ENCODE measurements at places on chromosomes 11 and 22.

- peak; percentile 76 for DNase-seq
Observed at GRCh38 chr11:46239801-46240061, 37.7 kb upstream of the CREB3L1 start.

GRCh38 chr11:113153847-113154246 is 160.5 kb upstream of the TTC12 start:
- no peak for DNase-seq

- DNase-seq: no peak
Observed at GRCh38 chr11:10823152-10823579, 14.4 kb upstream of the EIF4G2 start.

DNA sequence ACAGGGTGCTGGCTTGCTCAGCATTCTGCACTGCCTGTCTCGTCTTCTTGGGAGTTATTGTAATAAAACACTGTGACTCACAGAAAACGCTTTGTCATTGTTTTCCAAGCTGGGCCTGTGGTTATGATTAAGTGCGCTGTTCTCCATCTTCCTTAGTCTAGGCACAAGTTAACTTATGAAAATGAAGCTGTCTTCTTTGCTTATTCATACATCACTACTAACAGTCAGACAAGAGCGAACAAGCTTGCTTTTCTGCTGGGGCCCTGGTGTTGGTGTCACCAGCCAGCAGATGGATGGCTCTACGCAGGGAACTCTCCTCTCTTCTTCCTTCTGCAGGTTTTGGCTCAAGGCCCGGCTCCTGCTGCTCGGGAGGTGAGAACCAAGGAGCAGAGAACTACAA is 380.1 kb upstream of the SYN3 start:
- DNase-seq: peak; percentile 90

- DNase-seq: no peak
Observed at GRCh38 chr22:41127451-41127850, 35.1 kb downstream of the EP300 start.

GRCh38 chr22:47781427-47782111 is 1019.1 kb downstream of the TBC1D22A start:
- DNase-seq: no peak

DNA sequence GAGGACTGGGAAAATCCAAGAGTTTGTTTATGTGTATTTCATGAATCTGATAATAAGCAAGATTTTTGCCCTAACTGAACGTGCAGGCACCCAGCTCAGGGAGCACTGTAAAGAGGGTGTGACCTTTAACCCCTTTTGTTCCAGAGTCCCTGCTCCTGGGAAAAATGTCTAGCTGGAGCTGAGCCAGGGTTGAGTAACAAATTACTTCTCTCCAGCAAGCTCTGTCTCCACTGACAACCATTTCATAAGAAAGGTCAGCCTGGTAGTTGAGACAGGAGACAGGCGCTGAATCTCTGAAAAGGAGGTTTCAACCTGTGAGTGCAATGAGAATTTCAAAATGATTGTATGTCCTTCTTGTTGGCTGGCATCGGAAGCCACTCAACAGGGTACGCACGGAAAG is 156.4 kb upstream of the NARS2 start:
- peak; percentile 18 for DNase-seq

GRCh38 chr22:46245511-46245910 is 4.6 kb downstream of the CDPF1 start:
- no peak for DNase-seq

DNA sequence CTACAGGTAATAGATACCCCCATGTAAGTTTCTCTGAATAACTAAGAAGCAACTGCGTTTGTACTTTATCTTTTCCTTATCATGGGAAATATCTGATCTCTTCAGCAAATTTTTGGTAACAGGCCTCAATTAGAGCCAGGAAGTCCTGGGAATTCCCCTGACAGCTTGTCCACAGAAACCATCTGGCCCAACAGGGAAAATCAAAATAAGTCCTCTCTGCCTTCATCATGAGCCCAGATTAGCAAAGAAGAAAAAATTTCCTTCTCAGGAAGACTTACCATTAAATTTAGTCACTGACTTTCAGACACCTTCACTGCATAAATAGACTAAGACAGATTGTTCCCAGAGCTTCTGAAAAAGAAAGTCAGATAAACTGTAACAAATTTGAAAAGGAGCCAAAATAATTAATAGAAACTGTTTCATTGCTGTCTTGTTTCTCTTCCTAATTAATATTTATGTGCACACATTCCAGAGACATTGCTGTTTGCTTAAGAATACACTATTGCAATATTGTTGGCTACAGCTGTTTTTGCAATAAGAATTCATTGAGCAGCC is 278.1 kb upstream of the FAT3 start:
- peak; percentile 33 for DNase-seq

DNA sequence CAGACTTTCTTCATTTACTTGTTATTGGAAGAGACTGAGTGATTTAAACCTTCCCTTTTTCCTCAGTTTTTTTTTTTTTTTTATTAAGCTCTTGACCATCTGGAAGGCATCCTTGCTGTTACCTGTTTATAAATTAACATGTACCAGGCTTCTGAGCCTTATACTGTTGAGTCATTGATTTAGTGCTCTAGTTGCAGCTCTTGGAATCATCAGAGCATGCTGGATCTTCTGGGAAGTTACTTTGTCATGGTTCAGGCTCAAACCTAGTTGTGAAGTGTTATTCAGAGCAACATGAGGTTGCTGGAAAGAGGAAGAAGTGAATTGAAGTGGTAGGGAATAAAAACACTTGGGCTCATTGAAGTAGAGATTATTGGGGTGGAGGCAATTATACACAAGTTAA is 6.3 kb downstream of the ZDHHC5 start:
- DNase-seq: no peak

DNA sequence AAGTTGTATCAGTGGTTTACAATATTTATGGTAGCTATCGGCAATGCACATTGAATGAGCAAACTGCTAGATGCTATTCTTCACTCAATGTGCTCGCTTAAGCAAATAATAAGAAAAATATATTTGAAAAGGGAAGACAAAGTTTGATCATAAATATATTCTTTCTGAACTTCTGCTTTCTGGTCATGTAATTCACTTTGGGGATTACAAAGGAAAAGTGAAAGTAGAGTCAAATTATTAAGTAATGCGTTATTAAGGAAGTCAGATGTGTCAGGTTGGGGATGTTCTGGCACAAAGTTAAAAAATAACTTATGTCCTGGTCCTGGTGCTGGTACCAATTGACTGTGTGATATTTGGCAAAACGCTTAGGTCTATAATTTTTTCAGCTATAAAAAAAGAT is 98.0 kb upstream of the TRIM77 start:
- no peak for DNase-seq

DNA sequence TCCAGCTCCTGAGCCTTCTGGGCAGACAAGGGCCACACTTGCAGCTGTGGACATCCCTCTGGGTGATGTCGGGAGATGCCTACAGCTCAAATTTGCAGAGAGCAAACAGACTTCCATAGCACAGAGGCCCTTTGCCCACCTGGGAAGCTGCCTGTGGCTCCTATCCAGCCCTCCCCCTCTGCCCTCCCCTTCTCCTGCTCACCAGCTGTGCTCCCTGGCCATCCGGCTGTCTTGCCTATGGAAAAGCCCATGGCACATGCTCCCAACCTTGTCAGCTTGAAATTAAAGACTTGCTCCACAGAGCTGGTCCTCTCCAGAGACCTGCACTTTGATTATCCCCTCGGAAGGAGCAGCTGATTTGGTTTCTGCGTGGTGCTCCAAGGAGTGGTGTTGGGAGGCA is 118.9 kb upstream of the NECTIN1 start:
- DNase-seq: no peak

GRCh38 chr11:111091321-111091938 is 154.1 kb upstream of the POU2AF2 start:
- no peak for DNase-seq

- no peak for DNase-seq
Observed at GRCh38 chr11:126477535-126478305, 122.2 kb downstream of the ST3GAL4 start.

DNA sequence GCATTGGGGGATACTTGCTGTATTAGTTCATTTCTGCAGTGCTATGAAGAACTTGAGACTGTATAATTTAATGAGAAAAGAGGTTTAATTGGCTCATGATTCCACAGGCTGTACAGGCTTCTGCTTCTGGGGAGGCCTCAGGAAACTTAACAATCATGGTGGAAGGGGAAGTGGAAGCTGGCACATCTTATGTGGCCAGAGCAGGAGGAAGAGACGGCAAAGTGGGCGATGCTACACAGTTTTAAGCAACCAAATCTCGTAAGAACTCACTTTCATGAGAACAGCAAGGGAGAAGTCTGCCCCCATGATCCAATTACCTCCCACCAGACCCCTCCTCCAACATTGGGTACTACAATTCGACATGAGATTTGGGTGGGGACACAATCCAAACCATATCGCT is 55.1 kb downstream of the TMPRSS5 start:
- no peak for DNase-seq

- no peak for DNase-seq
Observed at GRCh38 chr11:46898396-46899095, 19.8 kb downstream of the LRP4 start.

DNA sequence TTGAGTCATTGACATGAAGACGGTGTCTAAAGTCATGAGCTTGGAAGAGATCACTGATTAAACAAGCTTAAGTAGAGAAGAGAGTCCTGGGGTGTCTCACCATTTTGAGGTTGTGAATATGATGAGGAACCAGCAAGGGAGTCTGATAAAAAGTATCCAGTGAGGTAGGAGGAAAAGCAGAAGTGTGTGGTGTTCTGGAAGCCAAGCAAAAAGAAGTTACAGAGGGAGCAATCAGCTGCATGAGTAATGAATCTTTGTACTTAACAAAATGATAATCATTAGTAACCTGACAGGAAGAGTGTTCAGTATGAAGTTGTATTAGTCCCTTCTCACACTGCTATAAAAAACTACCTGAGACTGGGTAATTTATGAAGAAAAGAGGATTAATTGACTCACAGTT is 131.3 kb downstream of the C11orf87 start:
- no peak for DNase-seq

- no peak for DNase-seq
Observed at GRCh38 chr11:66325263-66325671, 8.4 kb upstream of the CD248 start.

GRCh38 chr11:45166604-45166897 is 20.1 kb downstream of the PRDM11 start:
- no peak for DNase-seq

DNA sequence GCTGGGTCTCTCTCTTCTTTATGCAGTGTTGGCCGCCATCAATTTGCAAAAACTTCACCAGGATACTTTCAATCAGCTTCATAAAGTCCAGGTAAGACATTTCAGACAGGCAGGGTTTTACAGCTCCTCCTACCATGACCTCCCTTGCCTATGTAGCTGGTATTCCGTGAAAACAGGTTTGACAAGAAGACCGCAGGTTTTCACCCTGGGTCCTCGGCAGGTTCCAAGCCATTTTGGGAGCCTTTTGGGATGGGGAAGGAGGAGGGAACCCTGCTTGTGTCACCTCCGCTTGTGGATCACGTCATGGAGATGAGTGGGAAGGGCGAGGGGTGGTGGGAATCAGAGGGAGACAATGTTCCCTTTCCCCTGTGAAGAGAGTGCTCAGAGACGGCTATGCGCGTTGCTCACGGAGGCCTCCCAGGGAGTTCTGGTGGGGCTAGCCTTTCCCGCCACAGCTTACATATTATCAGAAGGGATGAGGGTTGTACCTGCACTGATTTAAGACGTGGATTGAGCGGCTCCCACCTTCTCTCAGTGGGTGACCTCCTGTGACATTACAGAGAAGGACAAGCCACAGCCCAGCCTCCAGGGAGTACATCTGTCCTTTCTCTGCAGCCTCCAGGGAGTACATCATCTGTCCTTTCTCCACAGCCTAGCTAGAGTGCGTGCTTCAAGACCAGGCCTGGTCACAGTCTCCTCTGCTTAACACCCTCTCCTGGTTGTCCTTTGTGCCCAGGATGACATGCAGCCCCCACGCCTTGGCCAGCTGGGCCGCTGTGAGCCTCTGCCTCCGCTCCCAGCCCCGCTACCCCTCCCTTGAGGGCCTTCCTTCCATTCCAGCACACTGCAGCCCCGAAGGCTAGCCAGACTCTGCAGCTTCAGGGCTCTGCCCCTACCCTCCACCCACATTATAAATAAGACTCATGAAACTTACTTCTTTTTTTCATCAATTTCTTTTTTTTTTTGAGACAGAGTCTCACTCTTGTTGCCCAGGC is 17.2 kb downstream of the GLB1L3 start:
- DNase-seq: no peak

- DNase-seq: peak; percentile 95
Observed at GRCh38 chr11:36431429-36432092, 78.5 kb downstream of the TRAF6 start.

DNA sequence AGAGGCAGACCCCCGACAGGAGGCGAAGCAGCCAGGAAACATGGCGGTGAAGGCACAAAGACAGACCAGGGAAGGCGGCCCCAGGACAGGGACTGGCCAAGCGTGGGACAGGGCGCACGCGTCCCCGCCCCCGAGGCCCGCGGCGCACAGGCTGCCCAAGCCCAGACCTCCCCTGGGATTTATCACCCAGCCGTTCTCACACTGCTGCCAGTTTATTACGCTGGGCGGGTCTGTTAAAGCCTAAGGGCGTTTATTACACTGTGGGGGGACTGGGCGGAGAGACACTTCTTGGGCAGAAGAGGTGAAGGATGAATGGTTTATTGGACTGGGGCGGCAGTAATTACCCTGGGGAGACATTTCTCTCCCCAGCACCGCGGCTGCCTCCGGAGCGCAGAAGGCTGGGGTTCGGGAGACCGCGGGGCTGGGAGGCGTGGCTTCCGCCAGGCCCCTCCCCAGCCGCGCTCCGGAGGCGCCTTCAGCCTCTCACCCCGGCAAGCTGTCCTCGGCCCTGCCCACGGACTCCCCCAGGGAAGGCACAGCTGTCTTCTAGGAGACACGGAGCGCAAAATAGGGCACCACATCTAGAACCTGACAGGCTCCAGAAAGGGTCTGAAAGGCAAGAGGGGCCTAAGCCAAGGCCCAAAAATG is 47.1 kb downstream of the SLC22A12 start:
- no peak for DNase-seq

GRCh38 chr11:73710964-73711363 is 49.9 kb downstream of the RAB6A start:
- DNase-seq: no peak

GRCh38 chr11:8357505-8357888 is 93.8 kb upstream of the LMO1 start:
- no peak for DNase-seq

GRCh38 chr22:32789797-32790620 is 11.5 kb upstream of the TIMP3 start:
- no peak for DNase-seq

- DNase-seq: no peak
Observed at GRCh38 chr22:33654173-33654895, 265.9 kb downstream of the LARGE1 start.

DNA sequence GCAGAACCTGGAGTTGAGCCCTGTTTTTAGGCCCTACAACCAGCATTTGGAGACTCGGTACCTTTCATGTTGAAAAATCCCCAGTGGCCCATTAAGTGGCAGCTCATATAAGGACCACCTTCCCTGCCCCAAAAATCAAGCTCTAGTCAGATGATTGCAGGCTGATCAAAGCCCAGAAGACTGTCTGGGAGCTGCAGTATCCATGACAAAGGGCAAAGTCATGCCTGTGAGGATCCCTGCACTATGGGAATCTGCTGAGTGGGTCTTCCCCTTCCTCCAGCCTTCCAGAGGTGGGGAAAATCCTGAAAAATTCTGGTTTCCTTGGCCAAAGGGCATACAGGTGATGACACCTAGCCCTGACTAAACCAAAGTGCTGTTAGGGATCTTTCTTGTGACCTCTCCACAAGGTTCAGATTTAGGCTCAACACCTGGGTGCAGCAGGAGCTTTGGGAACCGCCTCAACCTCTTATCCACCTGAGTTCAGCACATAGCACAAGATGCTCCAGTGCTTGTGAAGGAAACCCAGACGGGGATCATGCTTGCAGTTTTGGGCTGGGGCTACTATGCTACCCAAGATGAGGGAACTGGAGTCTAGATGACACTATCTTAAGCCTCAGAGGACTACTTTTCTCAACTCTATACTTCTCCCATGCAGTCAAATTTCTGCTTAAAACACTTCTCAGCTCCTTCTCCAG is 1.2 kb upstream of the TRIM3 start:
- no peak for DNase-seq

All from fibroblast of mammary gland (primary cell).